ENCODE measurements at places on chromosomes 4 and X.

DNA sequence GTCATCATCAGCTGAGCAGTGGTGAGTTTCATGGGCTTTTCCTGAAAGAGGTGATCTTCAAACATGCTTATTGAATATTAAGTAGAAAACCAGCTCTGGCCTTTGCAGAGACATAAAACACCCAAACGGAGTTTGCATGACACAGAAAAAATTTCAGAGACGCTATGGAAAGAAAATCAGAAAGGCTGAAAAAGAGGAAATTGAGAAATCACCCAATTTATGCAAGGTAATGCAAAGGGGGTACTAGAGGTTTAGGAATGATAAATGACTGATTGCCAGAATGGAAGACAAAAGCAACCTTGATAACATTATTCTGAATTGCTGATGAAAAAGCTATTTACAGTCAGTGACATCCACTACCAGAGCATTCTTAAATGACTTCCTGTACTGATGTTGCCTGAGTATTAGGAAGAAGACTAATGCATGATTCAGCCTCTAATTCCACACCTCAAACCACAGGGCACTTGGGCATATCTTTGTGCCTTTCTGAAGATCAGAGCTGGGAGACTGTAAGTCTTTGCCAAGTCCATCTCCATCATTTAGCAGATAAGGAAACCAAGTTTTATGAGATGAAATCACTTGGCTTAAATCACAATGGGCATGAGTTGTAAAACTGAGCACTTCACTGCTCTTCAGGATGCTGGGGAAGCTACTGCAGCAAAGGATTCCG is 565.7 kb downstream of the PPARGC1A start:
- DNase-seq: no peak

GRCh38 chr4:52670121-52670520 is 11.0 kb upstream of the USP46 start:
- no peak for DNase-seq

DNA sequence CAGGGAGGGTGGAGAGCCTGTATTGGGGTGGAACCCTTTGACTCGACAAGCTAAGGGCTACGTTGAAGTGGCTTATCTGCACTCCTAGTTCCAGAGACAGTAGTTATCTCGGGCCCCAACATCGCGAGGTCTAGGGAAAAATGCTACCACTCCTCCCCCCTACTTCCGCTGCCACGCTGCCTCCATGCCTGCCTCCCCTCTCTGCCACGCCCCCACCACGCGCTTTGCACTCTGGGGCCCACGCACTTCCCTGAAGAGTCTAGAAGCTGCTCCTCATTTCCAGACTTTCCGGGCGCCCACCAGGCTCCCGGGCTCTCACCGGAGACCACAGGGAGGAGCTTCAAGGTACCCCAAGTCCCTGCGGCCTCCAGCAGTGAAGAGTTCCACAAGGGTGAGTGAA is at the start of gene PASD1:
Gene PASD1, plus strand, starts transcription at position 227 of the 400 bp plus-strand sequence. CDS start 37,879 bp downstream, outside the sequence.
- DNase-seq: no peak

- no peak for DNase-seq
Observed at GRCh38 chr4:119479835-119480234, 148.8 kb downstream of the PDE5A start.

GRCh38 chr4:5051278-5052203 is at the start of gene STK32B:
STK32B (plus strand) TSS chr4:5051480.
- DNase-seq: peak; percentile 5

- DNase-seq: no peak
Observed at GRCh38 chrX:134725103-134725690, 66.9 kb upstream of the PLAC1 start.

DNA sequence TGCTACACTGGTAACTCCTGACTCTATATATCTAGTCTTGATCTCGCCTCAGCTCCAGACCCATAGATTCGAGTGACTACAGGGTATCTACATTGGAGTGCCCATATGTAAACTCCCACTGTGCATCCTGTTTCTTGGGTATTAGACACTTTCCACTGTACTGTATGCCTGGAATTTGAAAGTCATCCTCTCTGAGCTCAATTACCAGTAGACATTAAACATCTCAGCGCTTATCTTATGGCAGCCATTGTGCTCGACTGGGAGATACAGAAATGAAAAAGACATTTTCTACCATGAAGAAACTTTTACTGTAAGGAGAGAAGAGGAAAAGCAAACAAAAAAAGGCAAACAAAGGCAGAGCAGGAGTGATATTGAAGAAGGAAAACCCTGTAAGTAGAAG is 151.9 kb upstream of the JADE1 start:
- DNase-seq: no peak
